CD4-positive, CD25-positive, alpha-beta regulatory T cell (primary cell): ENCODE measurements at places on chromosomes 4 and X. TPM values are rescaled to one million over a fixed set of nuclear protein-coding genes. Genes with fewer than 3 reads are reported as not detected.

GRCh38 chrX:131907488-131908314 is 115.4 kb upstream of the STK26 start:
- no peak for DNase-seq

GRCh38 chrX:56791456-56791855 is 62.4 kb downstream of the NBDY start:
- no peak for DNase-seq

GRCh38 chr4:9942921-9943600 is 78.2 kb downstream of the SLC2A9 start:
- no peak for DNase-seq

DNA sequence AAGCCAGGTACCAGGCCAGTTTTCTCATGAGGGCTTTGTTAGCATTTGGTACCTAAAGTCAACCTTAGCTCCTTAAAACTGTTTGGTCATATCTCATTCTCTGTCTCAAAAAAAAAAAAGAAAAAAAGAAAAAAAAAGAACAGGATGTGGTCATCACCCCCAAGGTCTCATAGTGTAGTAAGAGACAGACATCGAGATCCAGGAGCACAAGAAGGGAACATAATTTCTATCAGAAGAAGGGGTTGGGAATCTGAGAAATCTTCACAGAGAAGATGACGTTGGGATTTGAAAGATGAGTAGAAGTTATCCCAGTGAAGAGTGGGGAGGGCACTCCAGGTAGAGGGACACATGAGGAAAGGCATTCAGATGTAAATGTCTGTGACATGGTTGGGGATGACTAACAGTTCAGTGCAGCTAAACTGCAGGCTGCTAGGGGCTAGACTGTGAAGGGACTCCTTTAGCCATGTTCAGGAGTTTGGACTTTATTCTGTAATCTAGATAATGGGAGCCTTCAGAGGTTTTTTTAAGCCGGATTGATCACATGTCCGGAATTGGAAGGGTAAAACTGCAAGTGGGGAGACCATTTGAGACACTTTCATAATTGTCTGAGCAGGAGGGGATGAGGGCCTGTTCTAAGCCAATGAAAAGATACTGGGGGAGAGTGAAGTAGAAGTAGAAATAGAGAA is 26.9 kb upstream of the GJB1 start:
- DNase-seq, result no peak

GRCh38 chr4:112061207-112061817 is 83.9 kb upstream of the FAM241A start:
- DNase-seq, result no peak

The STK32B gene
- total RNA-seq, result not detected

The NPY5R gene
- not detected for total RNA-seq

The PGRMC2 gene
- 48.6 TPM for total RNA-seq

The RASGEF1B gene
- 28.0 TPM for total RNA-seq
